ENCODE measurements at places on chromosomes 2 and 18.

DNA sequence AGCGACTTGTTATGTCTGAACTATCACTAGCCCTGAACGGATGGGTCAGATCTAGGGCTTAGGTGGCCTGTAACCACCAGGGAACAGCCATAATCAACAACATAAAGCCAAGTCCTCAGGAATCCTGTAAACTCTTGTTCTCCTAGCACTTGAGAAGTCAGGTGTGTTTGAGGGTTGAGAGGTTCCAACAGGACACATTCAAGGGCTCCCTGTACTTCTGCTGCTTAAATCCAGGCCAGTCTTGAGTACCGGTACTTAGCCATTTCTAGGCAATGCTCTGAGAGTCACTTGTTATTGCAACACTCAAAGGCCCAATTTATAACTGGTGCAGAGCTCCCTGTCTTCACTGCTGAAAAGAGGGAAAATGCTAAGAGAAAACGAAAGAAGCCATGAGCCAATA lies 21.6 kb upstream of the SLC40A1 start:
- DNase-seq, result no peak

DNA sequence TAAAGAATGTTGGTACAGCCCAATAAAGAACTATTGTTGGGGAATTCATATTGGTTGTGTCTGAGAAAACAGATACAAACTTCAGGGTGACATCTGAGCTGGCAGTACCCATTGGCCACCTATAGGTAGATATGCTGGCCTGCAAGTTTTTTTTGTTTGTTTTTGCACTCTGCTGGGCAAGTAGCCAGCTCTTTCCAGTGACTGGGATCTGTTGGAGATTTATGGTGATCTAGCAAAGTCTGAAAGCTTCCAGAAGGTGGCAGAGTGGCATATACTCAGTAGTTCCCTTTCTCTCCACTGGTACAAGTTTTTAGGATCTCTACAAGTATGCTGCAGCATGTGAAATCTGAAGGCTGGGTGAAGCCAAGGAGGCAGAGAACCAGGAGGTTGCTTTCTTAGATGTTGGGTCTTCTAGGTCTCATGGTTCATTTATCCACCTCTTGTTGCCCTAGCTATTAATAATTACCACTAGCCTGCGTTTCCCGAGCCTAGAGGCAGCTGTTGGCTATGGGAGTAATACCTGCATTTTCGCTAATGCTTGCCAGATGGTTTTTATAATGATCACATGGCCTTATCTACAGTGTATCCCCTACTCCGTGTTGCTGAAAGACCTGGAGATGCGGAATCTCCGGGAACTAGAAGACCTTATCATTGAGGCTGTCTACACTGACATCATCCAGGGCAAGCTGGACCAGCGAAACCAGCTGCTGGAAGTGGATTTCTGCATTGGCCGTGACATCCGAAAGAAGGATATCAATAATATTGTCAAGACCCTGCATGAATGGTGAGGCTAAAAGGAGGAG lies 9.5 kb downstream of the COPS7B start:
- DNase-seq, result no peak

- no peak for DNase-seq
Measured at GRCh38 chr2:2269989-2270562, 61.0 kb downstream of the MYT1L start.

- peak; percentile 63 for DNase-seq
Measured at GRCh38 chr2:84939426-84940087, 31.4 kb upstream of the KCMF1 start.

DNA sequence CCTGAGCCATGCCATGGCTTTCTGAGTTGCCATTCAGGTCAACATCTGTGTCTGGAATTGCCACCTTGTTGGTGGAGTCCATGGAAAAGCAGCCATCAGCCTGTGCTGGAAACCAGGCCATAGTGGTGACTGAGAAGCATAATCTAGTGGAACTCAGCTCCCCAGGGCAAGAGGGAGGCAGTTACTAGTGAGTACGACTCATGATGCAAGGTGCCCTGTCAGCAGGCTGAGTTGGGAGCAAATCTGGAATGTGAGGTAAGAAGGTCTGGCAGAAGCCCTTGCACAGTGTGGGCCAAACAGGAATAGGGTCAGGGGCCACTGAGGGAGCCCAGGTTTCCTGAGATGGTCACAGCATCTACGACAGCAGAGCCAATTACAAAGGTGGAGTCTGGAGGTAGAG lies 37.1 kb downstream of the SULT1C2 start:
- DNase-seq, result no peak

DNA sequence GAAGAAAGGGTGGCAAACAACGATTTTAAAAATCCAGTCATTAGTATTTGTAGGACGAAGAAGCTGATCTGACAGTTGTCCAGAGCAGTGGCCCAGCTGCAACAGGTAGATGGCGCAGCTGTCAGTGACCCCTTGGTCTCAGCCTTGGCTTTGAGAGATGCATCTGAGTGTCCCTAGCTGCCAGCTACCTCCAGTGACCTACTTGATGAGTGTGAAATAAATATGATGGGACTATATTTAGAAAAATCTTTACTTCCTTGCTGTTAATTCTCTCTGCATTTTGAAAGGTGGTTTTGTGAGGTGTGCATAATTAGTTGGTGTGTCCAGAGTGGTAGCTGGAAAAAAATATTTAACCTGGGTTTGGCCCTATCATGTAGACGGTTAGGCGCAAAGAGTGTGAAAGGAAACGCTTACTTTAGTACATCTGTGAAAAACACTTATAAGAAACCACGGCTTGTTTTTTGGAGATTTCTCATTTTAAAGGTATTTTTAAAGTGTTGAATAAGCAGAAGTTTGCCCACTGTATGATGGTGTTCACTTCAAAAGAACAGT lies 963 bp downstream of the INPP1 start:
- DNase-seq, result no peak

GRCh38 chr18:11309172-11309571 lies 159.8 kb upstream of the PIEZO2 start:
- no peak for DNase-seq

GRCh38 chr18:9673296-9674251 lies 34.5 kb upstream of the RAB31 start:
- DNase-seq, result no peak

DNA sequence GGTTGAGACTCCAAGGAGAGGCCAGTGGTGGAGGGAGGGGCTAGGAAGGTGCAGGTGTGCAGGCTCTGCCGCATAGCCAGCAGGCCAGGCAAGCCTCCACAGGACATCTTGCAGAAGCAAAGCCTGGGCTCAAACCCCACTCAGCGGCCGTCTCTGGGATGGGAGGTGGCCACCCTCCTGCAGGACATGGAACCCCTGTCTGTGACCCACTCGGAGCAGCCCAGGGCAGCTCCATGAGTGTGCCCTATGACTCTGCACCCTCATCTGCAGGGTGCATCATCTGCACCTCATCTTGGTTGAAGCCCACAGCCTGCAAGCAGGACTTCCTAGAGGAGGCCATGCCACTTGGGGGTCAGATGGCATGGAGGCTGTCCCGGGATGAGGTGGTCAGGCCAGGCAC lies 46.3 kb downstream of the GPC1 start:
- DNase-seq, result no peak

- no peak for DNase-seq
Measured at GRCh38 chr18:54173980-54174630, 50.4 kb downstream of the MBD2 start.

DNA sequence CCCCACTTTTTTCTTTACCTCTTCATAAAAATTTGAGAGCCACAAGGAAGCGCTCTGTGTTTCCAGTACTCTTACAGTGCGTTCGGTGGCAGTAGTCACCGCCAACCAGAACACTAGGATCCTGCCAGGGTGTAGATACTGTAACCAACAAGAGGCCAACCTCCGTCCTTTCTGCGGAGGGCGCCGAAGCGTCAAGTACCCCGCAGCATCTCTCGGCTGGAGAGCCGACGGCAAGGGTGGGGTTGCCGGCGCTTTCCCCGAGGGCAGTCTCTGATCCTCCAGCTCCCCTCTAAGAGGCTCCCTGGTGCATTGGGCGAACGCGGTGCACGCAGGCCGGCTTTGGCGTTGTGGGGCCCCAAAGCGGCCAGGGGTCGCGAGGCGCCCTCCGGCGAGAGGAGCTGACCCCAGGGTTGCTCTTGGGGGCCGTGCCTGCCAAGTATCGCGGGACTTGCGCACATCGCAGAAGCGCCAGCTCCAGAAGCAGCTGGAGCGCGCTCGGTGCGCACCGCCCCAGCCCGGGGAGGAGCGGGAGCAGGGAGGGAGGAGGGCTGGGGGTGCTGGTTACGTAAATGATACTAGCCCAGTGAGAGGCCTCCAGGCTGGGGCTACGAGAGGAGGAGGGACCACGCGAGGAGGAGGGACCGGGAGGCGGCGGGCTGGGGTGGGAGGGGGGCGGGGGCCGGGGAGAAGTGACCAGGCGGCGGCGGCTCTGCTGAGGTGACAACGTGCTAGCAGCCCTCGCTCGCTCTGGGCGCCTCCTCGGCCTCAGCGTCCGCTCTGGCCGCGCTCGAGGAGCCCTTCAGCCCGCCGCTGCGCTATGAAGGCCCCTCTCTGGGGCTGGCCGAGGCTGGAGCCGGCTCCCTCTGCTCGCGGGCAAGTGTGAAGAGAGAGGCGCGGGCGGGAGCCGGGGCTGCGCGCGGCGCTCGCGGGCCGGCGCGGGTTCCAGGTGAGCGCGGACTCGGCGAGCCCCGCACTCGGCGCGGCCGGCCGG lies at the start of gene GALNT13:
Gene GALNT13, plus strand, starts transcription at position 692 of the 991 bp plus-strand sequence.
- no peak for DNase-seq

- DNase-seq, result no peak
Measured at GRCh38 chr2:40512256-40512655, 60.4 kb upstream of the SLC8A1 start.

GRCh38 chr2:129180124-129180716 lies 799.2 kb upstream of the RAB6C start:
- DNase-seq, result no peak

DNA sequence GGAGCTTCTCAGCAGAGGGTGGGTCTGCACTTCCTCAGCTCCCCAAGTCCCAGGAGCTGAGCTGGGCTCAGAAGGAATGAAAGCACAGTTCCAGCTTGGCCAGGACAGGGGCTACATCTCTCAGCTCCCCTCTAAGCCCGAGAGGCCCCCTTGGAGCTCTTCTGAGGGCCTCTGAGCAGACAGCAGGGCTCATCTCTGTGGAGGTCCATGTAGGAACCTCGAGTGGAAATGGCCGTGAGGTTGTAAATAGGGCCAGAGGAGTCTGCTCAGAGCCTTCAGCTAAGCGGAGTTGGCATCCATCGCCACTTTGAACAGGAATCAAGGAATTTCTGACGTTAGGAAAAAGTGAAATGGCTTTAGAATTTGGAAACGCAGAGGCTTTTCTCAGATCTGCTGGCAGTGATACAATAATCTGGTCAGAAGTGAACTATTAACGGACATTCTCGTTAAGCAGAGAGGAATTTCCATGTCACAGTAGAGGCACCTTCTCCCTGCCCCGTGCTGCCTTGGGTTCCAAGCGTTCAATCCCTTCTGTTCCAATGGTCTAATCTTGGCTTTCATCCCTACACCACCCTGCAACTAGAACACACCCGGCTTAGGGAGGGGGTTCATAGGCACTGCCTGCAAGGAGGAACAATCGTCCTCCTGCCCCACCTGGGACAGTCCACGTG lies 213.9 kb downstream of the NDUFA10 start:
- no peak for DNase-seq

DNA sequence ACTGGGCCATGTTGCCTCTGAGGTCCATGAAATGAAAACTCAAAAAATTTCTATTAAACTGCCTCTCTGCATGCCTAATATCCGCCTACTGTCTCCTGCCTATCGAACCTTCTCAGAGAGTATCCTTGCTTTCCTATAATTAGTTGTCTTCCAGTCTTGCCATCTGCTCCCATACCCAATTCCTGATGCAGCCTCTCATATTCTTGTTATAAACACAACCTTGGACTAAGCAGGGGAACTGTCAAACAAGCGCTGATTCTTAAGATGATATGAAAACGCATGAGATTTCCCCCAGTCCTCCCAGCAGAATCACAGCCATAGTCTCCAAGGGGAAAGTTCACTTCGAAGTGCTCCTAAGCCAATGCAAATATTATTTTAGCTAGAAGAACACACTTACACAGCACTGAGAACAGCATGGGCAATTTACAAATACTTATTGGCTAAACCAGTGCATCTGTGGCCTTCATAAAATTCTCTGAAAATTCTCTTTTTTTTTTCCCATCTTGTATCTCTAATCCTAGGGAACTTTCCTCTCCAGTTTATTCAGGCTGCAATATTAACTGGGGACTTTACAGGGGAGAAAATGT lies 471.6 kb downstream of the MBD2 start:
- no peak for DNase-seq

DNA sequence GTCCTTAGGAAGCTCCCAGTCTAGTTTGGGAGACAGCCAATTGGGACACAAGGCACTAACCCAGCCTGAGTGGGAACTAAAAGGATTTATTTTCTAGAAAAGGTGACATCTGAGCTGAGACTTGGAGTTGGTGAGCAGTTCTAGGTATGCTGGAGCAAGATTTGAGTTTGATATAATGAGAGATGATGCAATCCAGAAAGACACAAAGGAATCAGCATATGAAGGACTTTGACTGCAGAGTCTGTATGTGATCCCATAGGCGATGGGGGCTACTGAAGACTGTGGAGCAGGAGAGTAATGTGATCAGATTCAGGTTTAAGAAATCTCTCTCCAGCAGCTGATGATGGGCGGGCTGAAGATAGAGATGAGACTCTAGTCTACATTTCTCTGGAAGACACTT lies 135.1 kb upstream of the MYCN start:
- no peak for DNase-seq

DNA sequence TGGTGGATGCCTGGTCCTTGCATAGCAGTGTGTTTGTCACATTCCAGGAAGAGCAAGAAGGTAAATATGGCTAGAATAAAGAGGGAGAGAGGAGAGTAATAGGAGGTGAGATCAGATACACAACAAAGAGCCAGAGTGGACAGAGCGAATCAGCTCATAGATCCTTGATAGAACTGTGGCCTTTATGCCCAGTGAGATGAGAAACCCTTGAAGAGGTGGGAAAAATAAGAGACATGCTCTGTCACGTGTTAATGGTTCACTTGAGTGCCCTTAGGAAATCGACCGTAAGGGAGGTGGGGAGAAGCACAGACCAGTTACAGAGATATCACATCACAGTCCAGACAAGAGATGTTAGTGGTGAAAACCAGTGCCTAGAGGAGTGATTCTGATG lies 84.7 kb upstream of the RAB27B start:
- no peak for DNase-seq

DNA sequence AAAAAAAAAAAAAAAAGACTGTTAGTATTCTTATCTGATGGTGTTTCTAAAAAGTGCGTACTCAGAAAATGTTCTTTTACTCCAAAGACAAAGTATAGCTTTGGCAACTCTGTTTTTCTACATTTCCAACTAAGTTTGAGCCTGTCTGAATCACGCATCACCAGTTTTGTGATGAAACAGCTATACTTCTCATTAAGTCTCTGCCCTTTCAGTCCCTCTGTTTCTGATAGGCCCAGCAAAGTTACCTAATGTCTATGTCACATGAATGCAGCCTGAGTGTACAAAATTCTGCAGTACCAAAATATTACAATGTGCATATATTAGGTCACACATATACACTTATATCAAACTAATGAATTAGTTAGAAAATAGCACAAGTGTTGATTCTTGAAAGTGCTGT lies 22.4 kb downstream of the TWSG1 start:
- DNase-seq, result no peak

GRCh38 chr2:44955593-44956392 lies 14.3 kb downstream of the SIX3 start:
- DNase-seq, result peak; percentile 63

All from activated CD4-positive, alpha-beta T cell treated with anti-CD3 and anti-CD28 coated beads, Interleukin-2, amount 50 U/mL, for 4 hours (primary cell).